ENCODE measurements at places on chromosomes 2 and 18.

- peak; percentile 35 for DNase-seq
These were observed 5.6 kb downstream of the RPL31 start for GRCh38 chr2:101007415-101008345.

DNA sequence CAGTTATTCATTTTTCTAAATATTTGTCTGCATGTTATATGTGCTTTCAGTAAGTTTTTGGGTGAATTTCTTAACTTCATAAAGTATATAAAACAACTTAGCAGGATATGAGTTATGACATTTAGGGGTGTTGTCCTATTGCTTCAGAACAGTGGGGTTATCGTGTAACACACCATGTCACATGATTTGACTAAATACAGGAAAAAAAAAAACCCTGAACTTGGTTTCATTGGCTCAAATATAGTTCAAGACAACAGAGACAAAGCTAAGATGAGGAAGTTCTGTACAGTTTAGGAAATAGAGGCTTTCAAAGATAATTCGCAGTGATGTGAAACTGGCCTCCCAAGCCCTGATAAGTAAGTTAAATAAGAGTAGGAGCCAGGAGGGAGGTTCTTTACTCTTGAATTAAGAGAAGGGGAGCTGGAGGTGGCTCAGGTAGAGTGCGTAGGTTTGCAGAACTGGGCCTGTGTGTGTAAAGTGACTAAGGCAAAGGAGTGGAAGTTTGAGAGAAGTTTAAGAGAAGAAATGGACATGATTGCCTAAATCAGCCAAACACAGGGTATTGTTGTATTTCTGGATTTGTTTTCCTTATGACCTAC is 53.9 kb downstream of the LIMS1 start:
- no peak for DNase-seq

DNA sequence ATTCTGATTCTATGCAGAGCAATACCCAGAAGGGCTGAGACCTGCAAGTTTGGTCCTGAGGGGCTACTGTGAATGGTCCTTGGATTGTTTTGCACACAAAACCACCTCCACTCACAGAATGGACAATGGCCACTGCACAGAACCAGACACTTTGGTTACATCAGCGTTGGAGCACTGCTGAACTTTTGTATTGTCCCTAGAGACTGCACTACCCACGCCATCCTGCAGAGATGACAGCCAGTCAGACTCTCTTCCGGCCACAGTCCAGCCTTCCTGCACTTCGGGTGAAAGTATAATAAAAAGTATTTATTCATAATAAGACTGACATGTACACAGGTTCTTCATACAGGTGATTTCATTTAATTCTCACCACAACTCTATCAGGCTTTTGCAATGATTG is 35.7 kb downstream of the CELF4 start:
- DNase-seq: no peak

GRCh38 chr2:205913668-205914067 is 172.3 kb downstream of the INO80D start:
- no peak for DNase-seq

DNA sequence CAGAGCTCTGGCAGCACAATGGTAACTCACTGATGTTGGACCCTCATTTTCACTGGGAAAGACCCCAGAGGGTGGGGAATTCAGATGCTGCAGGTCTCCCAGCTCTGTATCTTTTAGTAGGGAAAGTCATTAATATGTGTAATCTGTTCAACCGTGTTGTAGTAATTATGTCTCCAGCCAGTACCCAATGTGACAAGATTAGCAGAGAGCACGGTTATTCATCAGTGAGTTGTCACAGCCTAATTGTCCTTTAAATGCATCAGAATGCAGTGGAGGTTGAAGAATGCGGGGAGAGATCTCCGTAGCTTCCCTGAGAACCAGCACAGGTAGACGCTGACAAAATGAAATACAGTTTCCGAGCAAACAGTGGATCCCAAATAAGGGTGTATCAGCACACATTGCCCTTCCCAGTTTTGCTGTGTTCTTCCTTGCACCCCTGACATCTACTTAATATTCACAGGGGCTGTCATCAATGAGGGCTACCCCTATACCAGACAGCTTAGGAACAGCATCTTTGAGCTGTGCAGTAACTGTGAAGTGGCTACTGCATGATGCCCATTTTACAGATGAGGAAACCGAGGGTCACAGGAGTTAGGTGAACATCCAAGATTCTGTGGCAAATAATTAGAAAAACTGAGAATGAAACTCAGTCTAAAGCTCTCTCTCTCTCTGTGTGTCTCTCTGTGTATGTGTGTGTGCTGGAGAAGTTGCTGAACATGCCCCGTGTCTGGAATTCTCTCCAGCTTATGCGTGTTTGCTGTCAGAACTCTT is 430.4 kb upstream of the HS6ST1 start:
- DNase-seq: no peak

GRCh38 chr2:191636235-191636543 is 41.7 kb upstream of the NABP1 start:
- DNase-seq: no peak

- DNase-seq: no peak
These were observed 45.8 kb downstream of the WDR7 start for GRCh38 chr18:56696966-56697365.

- DNase-seq: no peak
These were observed 45.8 kb downstream of the HS6ST1 start for GRCh38 chr2:128272601-128273468.

GRCh38 chr2:106106622-106107508 is 87.2 kb downstream of the UXS1 start:
- DNase-seq: no peak

DNA sequence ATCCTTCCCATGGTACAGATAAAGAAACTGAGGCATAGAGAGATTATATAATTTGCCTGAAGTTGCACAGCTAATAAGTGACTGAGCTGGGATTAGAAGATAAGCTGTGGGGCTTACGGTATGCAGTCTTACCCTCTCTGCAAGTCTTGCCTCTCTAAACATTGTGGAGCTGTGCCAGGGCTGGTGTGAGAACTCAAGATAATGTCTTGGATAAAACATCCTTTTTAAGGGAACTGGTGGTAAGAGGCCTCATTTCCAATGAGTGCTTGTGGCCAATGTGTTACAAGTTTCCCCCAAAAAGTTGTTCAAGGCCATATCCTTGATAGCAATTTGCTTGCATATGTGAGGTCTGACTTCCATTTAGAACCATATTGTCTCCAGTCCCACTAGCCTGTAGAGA is 84.3 kb upstream of the ETAA1 start:
- DNase-seq: no peak
